Left ventricle myocardium superior (tissue), 1 donor: ENCODE measurements at places on chromosomes 16 and 17.

- peak; percentile 70 for DNase-seq
Observed at GRCh38 chr16:1287982-1288670, 21.3 kb upstream of the UBE2I start.

DNA sequence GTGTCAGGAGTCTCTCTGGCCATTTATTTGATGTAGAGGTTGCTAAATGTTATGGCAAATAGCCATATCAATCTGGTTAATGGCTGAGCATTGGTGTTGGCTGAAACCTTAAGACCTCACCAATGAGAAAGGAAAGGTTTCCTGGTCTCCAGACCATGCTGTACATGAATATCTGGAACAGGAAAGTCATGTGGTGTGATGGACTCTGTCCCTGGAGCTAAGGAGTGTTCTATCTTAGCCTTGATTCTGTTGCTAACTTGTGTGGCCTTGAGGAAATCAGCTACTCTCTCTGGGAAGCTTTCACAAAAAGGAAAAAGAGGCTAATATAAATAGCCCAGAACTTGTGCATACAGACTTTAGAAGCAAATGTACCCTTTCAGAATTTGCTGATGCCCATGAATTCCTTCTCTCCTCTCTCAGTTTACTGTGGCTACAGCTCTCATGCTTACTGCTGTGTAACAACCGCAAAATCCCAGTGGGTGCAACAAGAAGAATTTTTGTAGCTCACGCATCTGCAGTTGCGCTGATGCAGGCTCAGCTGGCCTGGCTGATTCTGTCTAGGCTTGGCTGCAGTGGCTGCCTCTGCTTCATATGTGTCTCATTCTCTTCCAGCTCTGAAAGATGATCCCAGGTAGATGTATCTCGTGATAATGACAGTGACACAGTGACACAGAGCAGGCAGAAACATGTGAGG lies 287.5 kb downstream of the NPIPA8 start:
- no peak for DNase-seq

GRCh38 chr16:70737377-70738082 lies 51.7 kb upstream of the MTSS2 start:
- DNase-seq = peak; percentile 90

- no peak for DNase-seq
Observed at GRCh38 chr16:9665851-9666271, 516.4 kb downstream of the GRIN2A start.

- DNase-seq = no peak
Observed at GRCh38 chr17:6823011-6823442, 8.5 kb downstream of the TEKT1 start.

GRCh38 chr16:15950869-15951268 lies 1.5 kb downstream of the ABCC1 start:
- DNase-seq = no peak

- no peak for DNase-seq
Observed at GRCh38 chr17:29107084-29107483, 64.1 kb downstream of the PIPOX start.

DNA sequence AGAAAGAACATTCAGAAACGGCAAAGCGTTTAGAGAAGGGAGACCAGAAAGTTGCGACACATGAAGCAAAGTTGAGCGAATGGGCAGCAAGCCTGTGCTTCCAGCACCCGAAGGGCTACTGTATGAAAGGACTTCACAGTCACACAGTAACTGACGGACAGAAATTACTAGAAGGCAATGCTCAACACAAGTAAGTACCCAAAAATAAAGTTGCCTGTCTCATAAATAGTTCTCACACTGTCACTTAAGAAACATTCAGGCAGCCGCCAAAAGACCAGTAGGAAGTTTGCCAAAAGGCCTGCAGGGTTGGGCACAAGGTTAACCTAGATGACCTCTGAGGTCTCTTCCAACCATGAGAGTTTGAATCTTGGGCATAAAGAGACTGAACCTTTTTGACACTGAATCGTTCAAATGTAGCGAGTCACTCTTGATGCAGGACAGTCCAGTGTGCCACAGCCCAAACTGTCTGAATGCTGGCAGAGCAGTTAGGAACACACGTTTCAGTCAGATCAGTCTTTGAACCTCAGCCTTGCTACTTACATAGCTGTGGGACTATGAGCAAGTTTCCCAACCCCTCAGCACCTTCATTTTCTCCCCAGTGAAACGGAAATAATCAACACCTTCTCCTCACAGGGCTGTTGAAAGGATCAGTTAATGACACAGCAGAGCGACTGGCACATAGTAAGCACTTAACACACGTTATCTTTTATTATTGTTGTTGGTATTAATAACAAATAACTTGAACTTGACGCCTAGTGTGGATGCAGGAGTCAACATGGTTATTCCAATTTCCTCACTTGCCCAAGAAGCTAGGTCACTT lies 10.4 kb downstream of the NCBP3 start:
- no peak for DNase-seq

GRCh38 chr17:35889818-35890773 lies 9.9 kb upstream of the CCL5 start:
- DNase-seq = no peak

DNA sequence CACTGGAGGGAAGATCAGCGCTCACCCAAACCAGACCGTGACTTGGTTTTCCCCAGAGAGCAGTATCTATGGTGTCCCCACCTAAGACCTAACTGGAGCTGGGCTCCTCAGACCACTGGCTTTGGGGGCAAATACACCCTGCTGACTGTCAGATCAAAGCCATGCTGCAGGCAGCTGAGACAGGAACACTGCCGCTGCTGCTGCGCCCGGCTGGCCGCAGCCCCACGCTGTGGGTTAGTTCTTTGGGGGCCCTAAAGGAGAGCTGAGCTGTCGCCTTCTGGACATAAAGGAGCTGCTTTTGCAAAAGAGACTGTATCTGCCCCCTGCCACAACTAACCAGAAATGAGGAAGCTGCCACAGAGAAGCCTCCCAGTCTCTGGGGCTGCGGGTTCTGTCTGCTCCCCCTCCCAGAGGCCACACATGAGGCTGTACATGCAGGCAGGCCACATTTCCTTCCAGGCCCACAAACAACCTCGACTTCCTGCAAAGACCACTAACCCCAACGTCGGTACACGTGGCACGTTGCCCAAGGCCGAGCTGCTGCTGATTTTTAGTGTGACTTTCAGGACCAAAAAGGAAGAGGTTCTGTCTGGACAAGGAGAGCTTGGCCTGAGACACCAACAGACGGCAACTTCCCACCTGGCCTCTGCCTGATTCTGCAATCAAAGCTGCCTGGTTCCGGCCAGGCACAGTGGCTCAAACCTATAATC lies 18.2 kb upstream of the ABR start:
- DNase-seq = peak; percentile 84

- no peak for DNase-seq
Observed at GRCh38 chr17:36923814-36924221, 13.5 kb upstream of the LHX1 start.

- DNase-seq = no peak
Observed at GRCh38 chr16:24839347-24839972, 6.3 kb upstream of the SLC5A11 start.

- no peak for DNase-seq
Observed at GRCh38 chr16:12896562-12896961, 4.8 kb upstream of the SHISA9 start.

DNA sequence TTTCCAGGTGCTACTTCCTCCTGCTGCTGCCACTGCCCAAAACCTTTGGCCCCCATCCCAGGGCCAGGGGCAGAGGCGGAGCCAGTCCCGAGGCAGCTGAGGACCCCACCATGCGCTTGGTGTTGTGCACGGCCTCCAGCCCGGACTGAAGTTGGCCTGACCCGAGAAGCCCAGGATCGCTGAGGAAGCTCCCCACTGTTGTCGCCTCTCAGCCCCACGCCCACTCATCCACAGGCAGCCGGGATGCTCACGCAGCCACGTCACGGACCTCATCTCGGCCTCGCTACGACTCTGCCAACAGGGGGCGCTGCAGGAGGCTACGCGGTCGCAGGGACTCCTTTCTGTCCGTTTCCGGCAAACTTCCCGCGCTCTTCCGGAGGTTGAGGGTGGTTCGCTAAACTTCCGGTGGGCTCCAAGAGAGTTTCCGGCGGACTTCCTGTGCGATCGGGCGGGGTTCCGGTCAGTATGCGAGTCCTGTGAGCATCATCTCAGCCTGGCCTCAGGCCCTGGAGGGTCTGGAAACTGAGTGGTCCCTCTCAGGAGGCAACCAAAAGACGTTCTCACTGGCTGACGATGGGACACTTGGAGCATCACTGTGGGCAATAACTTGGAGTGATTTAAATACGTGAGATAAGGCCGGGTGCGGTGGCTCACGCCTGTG lies 12.4 kb downstream of the ZG16B start:
- peak; percentile 49 for DNase-seq

- no peak for DNase-seq
Observed at GRCh38 chr17:38355251-38355650, 3.6 kb downstream of the SOCS7 start.

DNA sequence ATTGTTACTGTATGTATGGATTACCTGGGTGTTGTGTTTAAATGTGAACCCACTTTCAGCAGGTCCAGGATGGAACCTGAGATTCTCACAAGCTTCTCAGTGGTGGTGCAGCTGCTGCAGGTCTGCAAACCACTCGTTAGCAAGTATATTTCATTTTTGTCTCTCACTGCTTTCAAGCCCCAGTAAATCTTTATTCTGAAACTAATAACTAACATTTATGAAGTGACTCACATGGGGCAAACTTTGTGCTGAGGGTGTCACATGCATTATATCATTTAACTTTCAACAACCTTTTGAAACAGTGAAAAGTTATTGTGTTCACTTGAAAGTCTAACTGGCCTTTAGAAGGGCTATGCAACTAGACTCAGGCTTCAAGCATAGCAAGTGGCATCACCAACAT lies 98.9 kb upstream of the DYNLRB2 start:
- no peak for DNase-seq

GRCh38 chr17:60472449-60472848 lies 50.2 kb downstream of the CHCT1 start:
- DNase-seq = no peak

DNA sequence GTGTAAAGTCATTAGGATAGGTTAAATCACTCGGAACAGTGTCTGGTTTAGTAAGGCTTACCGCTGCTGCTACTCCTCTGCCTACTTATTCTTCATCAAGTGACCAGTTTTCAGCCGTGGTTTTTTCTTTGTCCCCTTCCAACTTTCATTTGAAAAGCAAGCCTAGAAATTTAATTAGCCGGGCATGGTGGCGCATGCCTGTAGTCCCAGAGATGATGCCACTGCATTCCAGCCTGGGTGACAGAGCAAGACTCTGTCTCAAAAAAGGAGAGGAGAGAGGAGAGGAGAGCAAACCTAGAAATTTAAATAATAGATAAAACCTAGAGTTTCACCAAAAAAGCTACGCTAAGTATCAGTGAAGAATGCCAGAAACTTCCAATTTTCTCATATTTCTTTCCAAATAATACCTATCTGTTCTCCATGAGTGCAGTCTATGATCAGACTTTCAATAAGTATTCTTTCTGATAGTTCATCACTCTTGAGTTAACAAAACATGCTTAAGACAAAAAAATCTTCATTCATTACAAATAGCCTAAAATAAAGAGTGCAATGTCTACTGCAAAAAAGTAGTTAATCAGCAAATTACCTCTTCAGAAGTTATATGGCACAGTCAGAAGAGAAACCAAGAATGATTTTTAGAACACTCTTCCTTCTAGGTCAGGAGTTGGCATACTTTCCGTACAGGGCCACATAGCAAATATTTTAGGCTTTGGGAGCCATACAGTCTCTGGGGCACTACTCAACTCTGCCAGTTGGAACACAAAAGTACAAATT lies 15.1 kb downstream of the ANKFY1 start:
- DNase-seq = no peak

DNA sequence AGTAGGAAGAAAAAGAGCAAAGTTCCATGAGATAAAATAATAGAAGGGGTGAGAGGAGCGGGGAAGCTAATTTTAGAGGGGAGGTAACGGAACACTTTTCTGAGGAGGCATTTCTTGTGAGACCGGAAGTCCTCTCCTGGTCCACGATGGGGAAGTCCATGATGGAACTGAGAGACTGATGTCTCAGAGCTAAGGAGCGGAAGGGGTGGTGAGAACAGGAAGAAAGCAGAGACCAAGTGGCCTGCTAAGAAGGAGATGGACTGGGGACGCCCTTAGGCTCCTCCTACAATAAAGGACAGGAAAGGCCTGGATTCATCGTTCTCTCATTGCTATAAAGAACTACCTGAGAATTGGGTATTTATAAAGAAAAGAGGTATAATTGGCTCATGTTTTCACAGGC lies 59.4 kb downstream of the ADAMTS18 start:
- DNase-seq = no peak

GRCh38 chr17:75731716-75732498 lies 10.6 kb downstream of the ITGB4 start:
- no peak for DNase-seq

DNA sequence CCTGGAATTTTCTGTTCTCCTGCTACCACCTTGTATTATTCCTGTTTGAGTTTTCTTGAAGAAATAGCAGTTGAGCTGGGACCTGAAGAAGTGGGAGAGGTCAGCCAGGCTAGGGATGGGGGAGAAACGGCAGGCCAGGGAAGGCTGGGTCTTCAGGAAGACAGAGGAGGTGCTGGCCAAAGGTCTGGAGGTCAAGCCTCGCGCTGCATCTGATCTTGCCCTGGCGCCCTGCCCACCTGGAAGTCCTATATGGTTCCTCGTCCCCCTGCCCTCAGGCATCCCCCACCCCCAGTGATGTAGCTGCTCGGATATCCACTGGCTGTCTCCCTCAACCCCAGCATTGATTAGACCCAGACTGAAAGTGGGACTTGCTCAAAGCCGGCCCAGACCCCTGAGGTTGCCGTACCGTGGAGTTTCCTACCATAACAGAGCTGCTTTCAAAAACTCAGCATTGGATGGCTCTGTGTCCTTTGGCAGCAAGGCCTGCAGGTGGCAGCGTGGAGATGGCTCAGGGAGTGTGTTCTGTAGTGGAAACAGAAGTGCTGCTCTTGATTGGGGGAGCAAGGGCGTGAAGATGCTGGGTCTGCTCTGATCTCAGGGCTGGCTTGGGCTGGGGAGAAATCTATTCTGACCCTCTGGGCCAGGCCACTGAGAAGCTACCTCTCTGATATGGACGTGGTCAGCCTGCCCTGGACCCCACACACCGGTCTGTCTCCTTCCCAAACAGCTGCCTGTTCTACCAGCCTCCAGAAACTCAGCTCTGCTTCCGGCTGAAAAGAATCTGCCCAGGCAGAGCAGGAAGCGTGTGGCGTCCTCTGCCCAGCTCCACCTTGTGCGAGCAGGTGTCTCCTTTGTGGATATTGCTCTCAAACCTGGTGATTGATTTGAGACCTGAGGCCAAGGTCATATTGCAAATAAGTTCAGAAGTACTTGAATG lies 107.0 kb upstream of the CACNG5 start:
- DNase-seq = peak; percentile 68

GRCh38 chr16:66427871-66428681 lies 981 bp downstream of the BEAN1 start:
- DNase-seq = peak; percentile 37

DNA sequence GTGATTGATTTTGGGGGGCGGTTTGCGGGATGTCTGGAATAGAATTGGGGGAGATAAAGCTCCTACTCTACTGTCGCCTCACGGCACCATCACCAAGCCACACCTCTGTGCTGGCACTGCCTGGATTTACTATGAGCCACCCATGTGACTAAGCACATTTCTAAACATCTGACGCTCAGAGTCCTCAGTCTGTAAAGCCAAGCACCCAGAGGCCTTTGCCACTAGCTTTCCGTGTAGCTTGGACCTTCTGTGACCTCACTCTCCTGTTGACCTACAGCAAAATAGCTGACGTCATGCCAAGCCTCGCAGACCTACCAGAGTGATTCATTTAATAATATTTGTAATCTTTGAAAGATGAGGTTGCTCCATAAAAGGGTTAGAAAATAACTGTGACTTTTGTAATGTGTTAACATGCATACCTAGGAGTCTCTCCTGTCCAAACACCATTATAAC lies 38.5 kb upstream of the MYOCD start:
- no peak for DNase-seq
